ENCODE measurements at places on chromosomes 13 and 19. TPM values are rescaled to one million over a fixed set of nuclear protein-coding genes. Genes with fewer than 3 reads are reported as not detected.

DNA sequence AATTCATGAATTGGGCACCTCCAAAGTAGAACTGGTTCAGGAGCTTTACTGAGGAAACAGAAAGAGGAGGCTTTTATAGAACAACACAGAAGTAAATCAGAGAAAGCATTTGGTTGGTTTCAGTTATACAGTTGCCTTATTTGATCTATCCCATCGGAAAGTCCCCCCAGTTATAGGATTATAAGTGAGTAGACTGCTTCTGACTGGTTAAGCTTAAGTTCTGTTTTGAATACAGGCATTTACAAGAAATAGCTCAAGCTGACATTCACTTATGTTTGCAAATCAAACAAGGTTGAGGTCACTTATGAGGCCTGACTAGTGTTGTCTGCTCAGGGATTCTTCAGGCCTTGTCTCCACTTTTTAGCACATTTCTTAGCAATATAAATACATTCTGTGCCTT lies 857.4 kb downstream of the EFNB2 start:
- H3K36me3 ChIP-seq: no peaks in the 10 kb centered on the region
- no peak overlapping the region for H3K27ac ChIP-seq
- H3K27me3 ChIP-seq: no peaks in the 10 kb centered on the region

GRCh38 chr13:106534639-106535551 lies 567 bp downstream of the EFNB2 start:
- peaks cover 13% of the 10 kb centered on the region for H3K4me1 ChIP-seq
- no peak for DNase-seq
- H3K27me3 ChIP-seq: no peaks in the 10 kb centered on the region
- peak overlapping the region; percentile 65 for H3K27ac ChIP-seq

GRCh38 chr13:80196756-80197155 lies 144.2 kb downstream of the SPRY2 start:
- H3K27me3 ChIP-seq: no peaks in the 10 kb centered on the region
- no peak overlapping the region for H3K4me3 ChIP-seq
- no peak overlapping the region for H3K27ac ChIP-seq
- H3K4me1 ChIP-seq: no peaks in the 10 kb centered on the region

GRCh38 chr13:100887729-100888151 lies 213.1 kb upstream of the TMTC4 start:
- H3K4me3 ChIP-seq: no peak overlapping the region
- no peaks in the 10 kb centered on the region for H3K27me3 ChIP-seq
- no peaks in the 10 kb centered on the region for H3K4me1 ChIP-seq
- H3K27ac ChIP-seq: no peak overlapping the region
- no peak for DNase-seq
- no peaks in the 10 kb centered on the region for H3K36me3 ChIP-seq

CFAP97D2 gene
- total RNA-seq: 1.5 TPM

DNA sequence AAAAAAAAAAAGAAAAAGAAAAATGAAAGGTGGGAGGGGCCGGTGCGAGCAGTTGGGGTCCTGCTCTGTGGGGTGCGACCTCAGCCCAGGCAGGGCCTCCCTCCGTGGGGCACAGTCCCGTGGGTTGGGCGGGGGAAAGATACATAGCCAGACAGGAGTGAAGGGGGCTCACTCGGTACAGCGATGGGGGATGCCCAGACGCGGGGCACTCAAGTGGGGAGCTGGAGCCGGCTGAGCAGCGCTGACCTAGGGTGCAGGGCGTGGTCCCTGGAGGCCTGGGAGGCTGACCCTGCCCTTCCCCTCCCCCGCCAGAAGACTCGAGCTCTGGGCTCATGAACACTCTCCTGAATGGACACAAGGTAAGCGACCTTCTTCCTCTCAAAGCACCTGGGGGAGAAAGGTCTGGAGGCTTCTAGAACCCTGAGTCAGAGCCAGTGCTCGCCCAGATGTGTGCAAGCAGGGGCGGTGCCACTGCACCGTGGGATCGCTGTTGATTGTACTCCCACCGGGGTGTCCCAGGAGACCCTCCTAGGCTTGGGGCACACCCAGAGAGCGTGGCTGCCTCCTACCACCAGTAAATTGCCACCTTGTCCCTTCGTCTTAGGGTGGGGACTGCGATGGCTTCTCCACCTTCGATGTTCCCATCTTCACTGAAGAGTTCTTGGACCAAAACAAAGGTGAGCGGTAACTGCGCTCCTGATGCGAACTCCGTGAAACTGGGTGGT lies 3.4 kb downstream of the HMG20B start:
- no peaks in the 10 kb centered on the region for H3K36me3 ChIP-seq
- H3K27me3 ChIP-seq: no peaks in the 10 kb centered on the region
- peaks cover 9% of the 10 kb centered on the region for H3K4me1 ChIP-seq
- H3K27ac ChIP-seq: no peak overlapping the region
- no peak overlapping the region for H3K4me3 ChIP-seq

DNA sequence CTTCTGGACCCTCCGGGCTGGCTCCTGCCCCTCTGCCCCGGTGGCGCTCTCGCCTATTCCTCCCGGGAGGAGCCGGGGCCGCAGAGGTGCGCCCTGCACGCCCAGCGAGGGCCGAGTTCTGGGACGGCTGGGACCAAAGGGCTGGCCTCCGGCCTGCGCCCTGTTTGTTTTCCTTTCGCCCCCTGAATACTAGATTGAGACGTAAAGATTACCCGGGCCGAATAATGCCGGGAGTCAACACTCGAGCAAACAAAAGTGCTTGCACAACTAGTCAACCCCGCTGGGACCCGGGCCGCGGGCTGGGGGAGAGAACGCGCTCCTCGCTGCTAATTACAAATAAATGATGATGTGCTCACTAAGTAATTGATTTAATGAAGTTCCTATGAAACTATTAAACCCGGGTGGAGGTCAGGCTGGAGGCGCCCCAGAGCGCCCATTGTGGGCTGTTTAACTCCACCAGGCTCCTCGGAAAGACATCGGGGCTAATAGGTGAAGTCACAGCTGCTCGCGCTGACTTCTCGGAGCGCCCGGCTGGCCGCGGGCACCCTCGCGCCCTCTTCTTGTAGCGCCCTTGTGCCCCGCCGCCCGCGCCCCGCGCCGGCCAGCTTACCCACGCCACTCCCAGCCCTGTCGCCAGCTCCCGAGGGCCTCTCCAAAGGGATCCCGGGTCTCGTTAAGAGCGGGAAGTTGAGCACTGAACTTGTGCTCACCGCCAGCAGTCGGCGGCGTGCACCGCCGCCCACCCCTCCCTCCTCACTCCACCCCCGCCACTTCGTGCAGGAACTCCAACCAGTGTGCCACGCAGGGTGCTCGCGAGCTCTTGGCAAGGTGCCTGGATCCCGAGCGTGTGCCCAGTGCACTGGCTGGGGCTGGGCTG lies 14.9 kb downstream of the ZIC5 start:
- no peak for DNase-seq
- peaks cover 23% of the 10 kb centered on the region for H3K4me1 ChIP-seq
- H3K4me3 ChIP-seq: peak overlapping the region; percentile 3
- no peak overlapping the region for H3K27ac ChIP-seq

CGB7 gene
- 3.8 TPM for total RNA-seq

DNA sequence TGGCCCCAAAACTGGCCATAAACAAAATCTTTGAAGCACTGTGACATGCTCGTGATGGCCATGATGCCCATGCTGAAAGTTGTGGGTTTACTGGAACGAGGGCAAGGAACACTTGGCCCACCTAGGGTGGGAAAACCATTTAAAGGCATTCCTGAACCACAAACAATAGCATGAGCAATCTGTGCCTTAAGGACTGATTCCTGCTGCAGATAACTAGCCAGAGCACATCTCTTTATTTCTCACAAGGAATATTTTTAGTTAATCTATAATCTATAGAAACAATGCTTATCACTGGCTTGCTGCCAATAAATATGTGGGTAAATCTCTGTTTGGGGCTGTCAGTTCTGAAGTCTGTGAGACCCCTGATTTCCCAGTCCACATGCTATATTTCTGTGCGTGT lies 10.3 kb upstream of the ZNF726 start:
- H3K36me3 ChIP-seq: no peaks in the 10 kb centered on the region
- no peaks in the 10 kb centered on the region for H3K27me3 ChIP-seq
- H3K27ac ChIP-seq: no peak overlapping the region
- no peaks in the 10 kb centered on the region for H3K4me1 ChIP-seq

DNA sequence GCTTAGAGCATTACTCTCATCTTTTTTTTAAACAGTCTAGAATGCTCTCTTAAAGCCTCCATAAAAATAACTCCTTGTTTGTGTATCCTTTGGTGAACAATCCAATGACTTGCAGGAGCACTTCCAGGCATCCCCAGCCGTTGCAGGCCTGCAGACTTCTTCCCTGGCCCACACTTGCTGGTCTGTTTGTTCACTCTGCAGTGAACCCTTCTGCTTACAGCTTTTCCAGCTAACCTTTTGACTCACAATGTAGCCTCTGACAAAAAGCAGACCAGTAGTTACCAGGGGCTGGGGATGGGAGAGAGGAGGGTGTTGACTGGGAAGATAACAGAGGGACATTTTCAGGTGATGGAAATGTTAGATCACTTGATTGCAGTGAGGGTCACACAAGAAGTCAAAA lies 9.1 kb downstream of the GPR42 start:
- no peak for DNase-seq
- no peaks in the 10 kb centered on the region for H3K27me3 ChIP-seq
- H3K36me3 ChIP-seq: no peaks in the 10 kb centered on the region
- no peak overlapping the region for H3K4me3 ChIP-seq
- H3K27ac ChIP-seq: no peak overlapping the region

- H3K4me1 ChIP-seq: peaks cover 8% of the 10 kb centered on the region
- H3K27ac ChIP-seq: no peak overlapping the region
- no peaks in the 10 kb centered on the region for H3K36me3 ChIP-seq
- H3K27me3 ChIP-seq: no peaks in the 10 kb centered on the region
- no peak overlapping the region for H3K4me3 ChIP-seq
Measured at GRCh38 chr13:33218426-33218825, 67.1 kb downstream of the STARD13 start.

- H3K27me3 ChIP-seq: no peaks in the 10 kb centered on the region
- no peaks in the 10 kb centered on the region for H3K36me3 ChIP-seq
- H3K27ac ChIP-seq: no peak overlapping the region
- H3K4me1 ChIP-seq: peaks cover 3% of the 10 kb centered on the region
Measured at GRCh38 chr13:31894931-31895330, 136.6 kb upstream of the FRY start.

DNA sequence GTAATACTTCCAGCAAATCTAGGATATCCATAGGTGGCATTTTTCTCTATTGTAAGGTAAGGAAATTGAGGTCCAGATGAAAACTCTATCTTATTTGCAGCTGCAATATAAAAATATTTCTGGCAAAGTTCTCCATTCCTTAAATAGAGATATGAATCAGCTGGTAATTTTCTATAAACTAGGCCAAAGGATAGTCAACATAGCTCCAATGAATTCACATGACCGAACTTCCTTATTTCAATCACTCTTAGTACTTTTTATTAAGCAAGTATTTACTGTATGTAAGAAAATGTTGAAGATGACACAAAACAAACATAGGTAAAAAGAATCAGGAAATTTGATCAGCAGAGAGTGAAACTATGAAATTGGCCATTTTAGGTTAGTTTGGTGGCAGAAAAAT lies 13.0 kb upstream of the LCP1 start:
- no peaks in the 10 kb centered on the region for H3K36me3 ChIP-seq
- no peak for DNase-seq
- no peak overlapping the region for H3K4me3 ChIP-seq
- no peaks in the 10 kb centered on the region for H3K27me3 ChIP-seq
- no peak overlapping the region for H3K27ac ChIP-seq

DNA sequence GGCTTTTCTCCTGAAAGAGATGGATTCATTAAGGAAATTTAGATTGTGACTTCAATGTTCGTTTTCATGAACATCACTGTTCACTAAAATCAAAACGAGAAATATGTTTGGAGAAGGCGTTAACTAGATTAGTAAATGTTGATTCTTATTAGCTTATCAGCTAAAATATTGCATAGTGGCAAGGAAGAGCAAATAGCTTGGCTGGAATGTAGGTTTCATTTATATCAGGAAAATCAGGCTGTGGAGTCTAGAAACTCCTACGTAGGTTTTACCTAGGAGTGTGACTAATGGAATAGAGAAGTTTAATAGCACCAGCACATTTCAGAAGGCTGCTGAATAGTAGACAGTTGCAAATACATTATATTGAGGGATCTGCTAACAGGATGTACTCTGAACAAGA lies 344.9 kb downstream of the LIG4 start:
- H3K27ac ChIP-seq: no peak overlapping the region
- H3K27me3 ChIP-seq: no peaks in the 10 kb centered on the region

DNA sequence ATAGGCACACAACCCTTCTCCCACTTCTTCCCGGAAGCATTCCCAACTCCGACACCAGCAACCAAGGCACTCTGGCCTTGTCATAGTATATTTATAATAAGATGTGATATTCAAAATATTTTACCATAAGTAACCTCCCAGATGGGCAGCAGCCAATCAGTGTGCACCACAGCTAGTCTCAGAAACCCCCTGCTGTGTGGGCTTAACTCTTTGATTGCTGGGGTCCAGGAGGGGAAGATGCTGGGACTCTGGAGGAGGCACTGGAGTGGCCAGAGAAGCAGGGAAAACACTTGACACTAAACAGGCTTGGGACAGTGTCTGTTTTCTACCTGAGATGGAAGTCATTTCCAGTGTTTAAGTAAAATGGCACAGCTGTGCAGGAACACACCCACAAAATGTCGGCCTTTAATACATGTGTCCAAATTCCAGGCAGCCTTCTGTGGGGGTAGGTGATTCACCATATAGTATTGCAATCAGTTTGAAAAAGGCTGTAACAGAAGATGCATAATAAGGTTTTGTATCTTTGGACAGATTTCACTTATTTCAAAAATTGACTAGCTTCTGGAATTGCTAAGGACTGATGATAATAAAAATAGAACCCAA lies 100.7 kb downstream of the MBNL2 start:
- H3K4me1 ChIP-seq: peaks cover 11% of the 10 kb centered on the region
- H3K4me3 ChIP-seq: no peak overlapping the region
- H3K36me3 ChIP-seq: no peaks in the 10 kb centered on the region
- no peaks in the 10 kb centered on the region for H3K27me3 ChIP-seq

GRCh38 chr19:37930416-37930815 lies 23.4 kb downstream of the SIPA1L3 start:
- no peak overlapping the region for H3K27ac ChIP-seq
- H3K27me3 ChIP-seq: no peaks in the 10 kb centered on the region
- no peak for DNase-seq
- H3K4me3 ChIP-seq: no peak overlapping the region
- H3K36me3 ChIP-seq: no peaks in the 10 kb centered on the region

ZSCAN22 gene
- total RNA-seq: 3.5 TPM

GRCh38 chr13:106391271-106391670 lies 144.2 kb downstream of the EFNB2 start:
- no peaks in the 10 kb centered on the region for H3K36me3 ChIP-seq
- no peak overlapping the region for H3K4me3 ChIP-seq
- DNase-seq: no peak
- no peaks in the 10 kb centered on the region for H3K4me1 ChIP-seq

DNA sequence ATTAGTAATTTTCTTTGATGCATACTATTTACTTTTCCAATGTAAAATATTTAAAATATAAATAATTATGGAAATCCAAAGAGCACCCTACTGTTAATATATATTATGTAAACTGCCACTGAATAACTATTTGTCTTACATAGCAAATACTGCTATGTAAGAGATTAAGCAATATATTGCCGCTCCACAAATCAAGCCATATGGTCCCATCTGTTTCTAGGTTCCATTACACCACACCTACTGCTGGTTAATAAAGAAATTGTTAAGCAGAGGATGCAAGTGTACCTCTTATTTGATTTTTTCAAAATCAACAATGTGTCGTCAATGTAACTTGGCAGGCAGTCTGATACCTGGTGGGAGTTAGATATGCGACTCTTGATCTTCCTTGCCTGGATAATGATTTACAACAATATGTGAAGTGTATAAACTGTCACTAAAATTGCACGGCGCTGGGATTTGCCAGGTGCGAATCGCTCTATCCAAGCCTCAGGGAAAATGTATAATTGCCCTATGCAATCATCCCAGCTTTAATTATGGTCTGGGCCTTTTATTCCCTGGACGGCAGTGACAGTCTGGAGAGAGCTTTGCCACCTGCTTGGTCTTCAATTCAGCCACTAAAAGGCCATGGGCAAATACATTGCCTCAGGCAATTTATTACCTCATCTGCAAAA lies 16.0 kb downstream of the SMAD9 start:
- H3K4me1 ChIP-seq: no peaks in the 10 kb centered on the region
- DNase-seq: no peak
- no peaks in the 10 kb centered on the region for H3K36me3 ChIP-seq
- no peak overlapping the region for H3K4me3 ChIP-seq

Data from testis (tissue), 5 donors.